NCI-H524 (cell line): ENCODE measurements at places on chromosomes 4 and X.
A peak's percentile ranks its signal among the peaks of the same experiment; 100 is the strongest.

DNA sequence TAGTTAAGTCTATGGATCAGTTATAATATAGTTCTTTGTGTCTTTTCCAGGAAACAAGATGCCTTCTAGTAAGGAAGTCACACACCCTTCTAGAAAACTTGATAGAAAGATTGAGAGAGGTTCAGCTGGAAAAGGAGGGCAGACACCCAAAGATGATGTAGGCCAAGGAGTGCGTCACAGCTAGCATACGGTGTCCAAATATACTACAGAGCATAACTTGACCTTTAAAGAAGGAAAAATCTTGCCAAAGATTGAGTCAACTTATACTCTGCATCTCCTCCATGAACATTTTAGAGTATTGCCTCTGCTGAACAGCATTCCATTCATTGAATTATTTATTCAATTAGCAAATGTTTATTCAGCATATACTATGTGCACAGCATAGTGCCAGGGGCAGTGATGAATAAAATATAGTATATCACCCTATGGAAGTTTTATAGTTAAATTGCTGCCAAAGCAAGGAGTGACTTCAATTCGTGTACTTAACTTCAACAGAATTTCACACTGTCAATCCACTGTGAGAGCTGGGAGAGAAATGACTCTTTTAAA lies 51.9 kb upstream of the SLC6A14 start:
- no peak for DNase-seq

DNA sequence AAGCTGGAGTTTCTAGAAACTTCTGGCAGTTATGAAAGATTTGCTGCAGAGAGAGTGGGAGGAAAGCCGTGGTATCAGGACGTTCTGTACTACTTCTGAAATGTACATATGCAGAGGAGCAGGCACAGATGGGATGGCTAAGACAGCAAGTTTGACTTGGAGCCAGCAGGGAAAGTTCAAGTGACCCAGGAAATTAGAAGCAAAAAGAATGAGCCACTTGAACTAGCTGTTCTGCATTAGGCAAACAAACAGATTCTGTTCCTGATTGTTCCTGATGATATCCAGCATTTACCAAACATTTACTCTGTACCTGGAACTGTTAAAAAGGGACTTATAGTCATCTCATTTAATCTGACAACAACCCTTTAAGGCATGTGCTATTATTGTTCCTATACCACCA lies 41.4 kb upstream of the CXCL13 start:
- peak; percentile 34 for DNase-seq

DNA sequence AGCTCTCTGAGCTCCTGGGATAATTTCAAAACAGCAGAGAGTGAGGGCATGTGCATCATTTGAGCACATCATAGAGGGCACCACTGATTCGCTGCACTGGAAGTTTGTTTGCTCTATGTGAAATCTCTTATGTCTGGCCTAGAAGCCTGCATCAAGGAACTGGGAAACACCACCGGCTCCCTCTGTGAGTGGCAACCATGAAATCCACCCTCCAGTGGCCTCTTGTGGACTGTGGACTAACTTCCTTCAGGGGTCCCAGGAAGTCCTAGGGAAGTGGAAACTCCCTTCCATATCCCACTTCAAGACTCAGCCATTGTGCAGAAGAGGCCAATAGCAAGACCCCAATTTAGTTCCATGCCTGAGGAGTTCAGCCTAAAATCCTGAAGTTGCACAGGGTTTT lies 48.0 kb upstream of the IGFBP7 start:
- no peak for DNase-seq

GRCh38 chr4:95979961-95980876 lies 140.3 kb downstream of the PDHA2 start:
- DNase-seq = no peak

DNA sequence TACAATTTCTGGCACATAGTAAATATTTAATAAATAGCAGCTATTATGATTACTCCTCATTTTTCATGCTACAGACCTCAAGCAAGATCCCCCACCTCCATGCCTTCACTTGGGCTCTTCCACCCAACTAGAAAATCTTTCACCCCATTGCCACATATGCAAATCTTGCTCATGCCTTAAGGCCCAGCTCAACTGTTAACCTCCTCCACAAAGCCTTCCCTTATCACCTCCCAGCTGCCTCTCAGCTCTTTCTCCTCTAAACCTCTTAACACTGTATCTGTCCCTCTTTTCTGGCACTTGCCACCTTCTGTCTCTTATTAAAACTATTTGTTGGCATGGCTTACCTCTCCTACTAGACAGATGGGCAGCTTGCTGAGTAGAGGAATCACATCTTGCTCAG lies 51.5 kb downstream of the PJA1 start:
- DNase-seq = peak; percentile 94

DNA sequence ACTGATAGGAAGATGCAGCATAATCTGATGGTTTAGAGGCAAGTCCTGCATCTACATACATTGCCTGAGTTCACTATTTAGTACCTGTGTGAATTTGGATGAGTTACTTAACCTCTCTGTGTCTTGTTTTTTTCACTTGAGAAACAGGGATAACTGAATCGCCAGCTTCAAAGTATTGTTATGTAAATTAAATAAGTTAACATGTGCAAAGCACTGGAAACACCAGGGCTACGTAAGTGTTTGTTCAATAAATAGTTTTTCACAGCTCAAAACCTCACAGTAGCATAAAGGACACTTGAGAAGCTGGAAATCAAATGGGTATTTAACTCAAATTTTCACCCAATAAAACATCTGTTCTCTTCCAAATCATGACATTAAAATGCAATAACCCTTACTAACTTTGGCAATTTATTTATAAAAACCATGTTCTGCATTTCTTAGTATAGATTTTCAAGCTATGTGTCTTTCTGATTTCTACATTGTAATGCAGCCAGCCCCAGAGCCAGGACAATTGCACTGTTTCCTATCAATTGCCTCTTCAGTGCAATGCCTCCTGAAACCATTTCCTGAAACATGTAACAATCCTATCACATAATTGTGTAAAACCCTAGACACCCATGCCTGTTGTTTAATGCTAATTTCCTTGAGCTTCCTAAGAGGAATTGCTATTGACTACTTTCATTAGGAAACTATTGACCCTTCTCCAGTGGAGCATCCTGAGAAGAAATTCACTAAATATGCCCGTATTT lies 177.1 kb downstream of the UNC5C start:
- DNase-seq = no peak

DNA sequence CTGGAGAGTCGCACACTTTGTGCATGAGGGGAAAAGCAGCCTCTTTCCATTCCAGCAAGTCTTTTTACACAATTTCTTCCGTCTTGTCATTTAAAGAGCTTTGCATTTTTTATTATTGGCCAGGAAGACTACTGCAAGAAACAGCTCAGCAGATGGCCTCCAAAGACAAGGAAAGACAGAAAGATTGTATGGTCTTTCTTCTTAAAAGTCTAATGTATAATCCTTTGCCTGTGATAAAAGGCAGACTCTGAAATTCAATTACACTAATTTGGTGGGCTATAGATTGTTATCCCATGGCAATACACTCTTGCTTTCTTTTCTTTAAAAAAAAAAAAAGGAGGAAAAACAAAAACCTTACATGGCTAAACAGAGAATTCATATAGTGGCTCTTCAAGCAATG lies 5.9 kb downstream of the CAPN6 start:
- DNase-seq = peak; percentile 25

- no peak for DNase-seq
Observed at GRCh38 chr4:106854569-106855351, 181.4 kb downstream of the DKK2 start.

DNA sequence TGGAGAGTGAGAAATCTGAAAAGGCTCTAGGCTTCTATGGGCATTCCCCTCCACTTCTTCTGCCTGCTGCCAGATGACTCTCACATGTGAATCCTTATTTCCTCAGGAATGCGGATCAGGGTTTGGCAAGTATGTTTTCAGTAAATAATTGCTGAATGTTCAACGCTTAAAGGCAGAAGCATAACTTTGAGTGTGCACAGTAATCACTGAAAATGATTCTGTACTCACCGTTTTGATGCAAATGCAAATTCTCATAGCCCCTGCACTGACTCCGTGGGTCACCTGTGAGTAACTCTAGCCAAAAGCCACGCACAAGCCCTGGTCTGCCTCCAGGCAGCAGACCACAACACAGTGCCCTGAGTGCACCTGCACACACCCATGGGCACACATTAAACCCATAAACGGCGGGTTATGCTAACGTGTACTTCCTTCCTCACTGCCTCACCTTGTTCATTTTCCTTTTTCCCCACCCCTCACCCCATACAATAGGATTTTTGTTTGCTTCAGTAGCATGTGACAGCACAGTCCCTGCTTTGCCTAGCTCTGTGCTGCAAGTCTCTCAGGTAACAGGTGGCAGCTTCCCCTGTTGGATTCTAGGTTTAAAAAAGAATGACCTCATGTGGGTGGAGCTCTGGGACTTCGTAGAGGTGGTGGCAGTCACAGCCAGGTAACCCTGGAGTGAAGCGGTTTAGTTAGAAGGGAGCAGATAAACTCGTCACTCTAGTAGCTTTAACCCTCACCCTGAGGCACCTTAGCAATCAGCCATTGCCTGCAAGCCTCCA lies at the start of gene ARHGEF38:
TSS of gene ARHGEF38 (plus strand) at position 656 of the 782 bp plus-strand sequence. CDS start 146 bp downstream, outside the sequence.
- no peak for DNase-seq

- no peak for DNase-seq
Observed at GRCh38 chr4:42555828-42556227, 101.1 kb downstream of the ATP8A1 start.

DNA sequence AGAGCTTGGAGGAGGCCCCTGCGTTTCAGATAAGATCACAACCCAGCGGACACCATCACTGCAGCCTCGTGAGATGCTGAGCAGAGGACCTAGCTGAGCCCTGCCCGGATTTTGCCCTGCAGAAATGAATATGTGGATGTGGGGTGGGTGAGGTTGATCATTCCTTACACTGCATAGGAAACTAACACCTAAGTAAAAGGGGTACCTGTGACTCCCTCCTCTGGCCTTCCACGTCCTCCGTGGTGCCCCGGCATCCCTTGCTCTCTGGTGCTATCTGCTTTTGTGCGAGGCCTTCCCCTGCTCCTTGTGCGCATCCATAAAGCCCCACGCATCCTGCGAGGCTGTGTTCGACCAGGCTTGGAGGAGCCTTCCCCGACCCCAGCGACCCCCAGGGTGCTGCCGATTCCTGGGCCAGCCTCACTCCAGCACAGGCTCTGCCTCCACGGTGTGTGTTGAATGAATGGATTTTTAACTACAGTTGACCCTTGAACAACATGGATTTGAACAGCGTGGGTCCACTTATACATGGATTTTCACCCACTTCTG lies 25.6 kb upstream of the GPR78 start:
- no peak for DNase-seq

DNA sequence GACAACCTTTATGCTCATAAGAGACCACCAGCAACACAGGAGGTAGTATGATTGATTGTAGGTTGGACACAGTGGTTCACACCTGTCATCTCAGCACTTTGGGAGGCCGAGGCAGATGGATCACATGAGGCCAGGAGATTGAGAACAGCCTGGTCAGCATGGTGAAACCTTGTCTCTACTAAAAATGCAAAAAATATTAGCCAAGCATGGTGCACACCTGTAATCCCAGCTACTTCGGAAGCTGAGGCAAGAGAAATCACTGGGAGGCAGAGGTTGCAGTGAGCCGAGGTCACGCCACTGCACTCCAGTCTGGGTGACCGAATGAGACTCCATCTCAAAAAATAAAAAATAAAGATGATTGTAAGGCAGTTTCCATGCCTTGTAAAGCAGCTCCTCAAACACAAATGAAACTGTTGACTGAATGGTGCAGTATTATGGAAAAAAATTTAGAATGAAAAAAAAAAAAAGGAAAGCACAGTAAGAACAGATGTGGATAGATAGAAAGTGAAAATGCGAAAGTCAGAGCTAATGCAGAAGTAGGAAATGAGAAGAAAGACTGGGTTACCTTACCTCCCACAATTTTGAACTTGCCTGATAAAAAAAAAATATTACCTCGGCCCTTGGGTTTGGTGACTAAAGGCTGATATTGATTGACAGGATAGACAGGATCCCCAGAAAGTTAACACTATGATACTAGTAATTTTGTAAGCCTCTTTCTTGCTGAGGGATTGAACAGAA lies 249.2 kb upstream of the TRAM1L1 start:
- DNase-seq = no peak

DNA sequence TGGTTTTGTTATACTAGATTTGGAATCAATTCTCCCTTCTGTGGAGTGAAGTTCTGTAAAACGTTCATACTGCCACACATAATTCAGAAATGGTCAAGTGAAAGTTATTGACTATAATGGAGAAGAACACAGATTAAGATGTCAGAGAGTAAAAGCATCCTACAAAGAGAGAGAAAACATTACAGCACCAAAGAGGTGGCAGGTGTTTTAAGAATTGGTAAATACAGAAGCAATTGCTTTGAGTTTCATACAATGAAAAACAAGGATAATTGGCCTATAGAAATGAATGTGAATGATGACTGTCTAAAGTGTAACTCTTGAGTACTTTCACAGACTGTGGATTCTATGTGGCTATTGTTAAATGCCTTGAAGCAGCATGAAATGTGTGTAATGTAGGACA lies 435.6 kb upstream of the SMIM31 start:
- no peak for DNase-seq

GRCh38 chr4:77538574-77539157 lies 67.0 kb upstream of the CXCL13 start:
- DNase-seq = no peak

DNA sequence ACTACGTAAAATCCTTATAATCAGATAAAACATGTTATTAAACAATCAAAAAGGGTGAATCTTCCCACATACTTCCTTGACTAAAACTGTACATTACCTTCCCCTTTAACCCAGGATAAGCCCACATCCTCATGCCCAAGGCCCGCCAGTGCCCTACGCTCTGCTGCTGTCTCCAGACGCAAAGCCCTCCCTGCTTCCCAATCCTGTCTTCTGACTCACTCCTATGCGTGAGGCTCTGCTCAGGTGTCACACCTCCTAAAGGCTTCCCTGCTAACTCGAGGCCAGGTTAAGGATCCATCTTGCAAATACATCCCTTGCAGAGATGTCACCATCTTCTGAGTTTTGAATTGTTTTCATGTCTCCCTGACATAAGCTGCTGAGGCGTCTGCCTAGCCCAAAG lies 61.6 kb downstream of the STX18 start:
- no peak for DNase-seq

DNA sequence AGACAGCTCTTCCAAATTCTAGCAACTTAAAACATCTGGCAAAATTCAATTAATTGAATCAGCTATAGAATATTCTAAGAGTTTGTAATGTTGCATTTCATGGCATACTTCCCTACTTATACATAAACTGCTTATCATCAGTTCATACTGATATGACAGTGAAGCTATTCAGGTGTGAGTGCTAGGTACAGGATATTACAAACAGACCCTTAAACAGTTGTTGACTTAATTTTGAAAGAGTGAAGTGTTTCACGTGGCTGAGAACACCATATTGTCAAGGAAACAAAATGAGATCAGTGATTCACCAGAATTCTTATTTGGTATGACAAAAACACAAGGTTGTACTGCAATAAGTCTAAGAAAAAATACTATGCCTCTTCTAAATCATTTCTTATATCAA lies 27.4 kb downstream of the CENPU start:
- DNase-seq = no peak

- DNase-seq = no peak
Observed at GRCh38 chr4:182447767-182448280, 204.6 kb downstream of the TENM3 start.

DNA sequence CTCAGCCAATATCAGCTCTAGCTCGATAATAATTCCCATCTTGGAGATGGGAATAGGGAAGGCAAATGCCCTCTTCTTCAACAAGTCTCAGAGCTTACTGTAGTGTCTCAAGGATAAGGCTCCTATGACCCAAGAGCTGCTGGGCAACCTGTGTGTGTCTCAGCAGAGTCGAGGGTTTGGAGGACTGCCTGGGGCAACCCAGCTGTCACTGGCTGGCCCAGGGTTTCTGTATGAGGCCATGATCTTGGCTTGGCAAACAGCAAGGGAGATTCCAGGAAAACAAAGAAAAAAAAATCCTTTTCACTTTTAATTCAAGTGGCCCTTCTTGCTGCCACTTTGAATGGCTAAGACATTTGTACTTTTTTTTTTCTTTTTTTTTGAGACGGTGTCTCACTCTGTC lies 34.4 kb downstream of the TMSB4X start:
- DNase-seq = no peak
